ENCODE measurements at places on chromosomes 4 and X. TPM values are rescaled to one million over a fixed set of nuclear protein-coding genes. Genes with fewer than 3 reads are reported as not detected.

DNA sequence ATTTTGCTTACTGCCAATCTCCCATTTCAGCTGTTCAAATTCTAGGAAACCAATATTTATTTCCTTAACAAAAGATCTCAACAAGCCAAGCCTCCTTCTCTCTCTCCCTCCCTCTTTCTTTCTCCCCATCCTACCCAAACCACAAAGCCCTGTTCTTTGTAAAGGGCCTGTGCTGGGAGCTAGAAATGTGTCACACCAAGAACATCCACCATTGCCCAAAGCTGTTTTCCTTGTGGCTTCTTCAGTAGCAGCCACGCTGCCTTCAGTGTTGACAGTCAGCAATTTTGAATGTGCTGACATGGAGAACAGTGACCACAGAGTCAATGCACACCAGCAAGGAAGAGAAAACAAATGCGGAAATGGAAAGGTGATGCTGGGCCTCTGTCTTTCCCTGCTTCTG, 203.0 kb downstream of the MAML3 start:
- DNase-seq, result no peak

GRCh38 chr4:76729980-76730379, 168.0 kb downstream of the SOWAHB start:
- no peak for DNase-seq

GRCh38 chrX:140918398-140919038, 83.9 kb upstream of the SPANXB1 start:
- DNase-seq, result no peak

Gene F11
- not detected for total RNA-seq

- no peak for DNase-seq
Observed at GRCh38 chr4:138832563-138832962, 183.0 kb upstream of the NOCT start.

DNA sequence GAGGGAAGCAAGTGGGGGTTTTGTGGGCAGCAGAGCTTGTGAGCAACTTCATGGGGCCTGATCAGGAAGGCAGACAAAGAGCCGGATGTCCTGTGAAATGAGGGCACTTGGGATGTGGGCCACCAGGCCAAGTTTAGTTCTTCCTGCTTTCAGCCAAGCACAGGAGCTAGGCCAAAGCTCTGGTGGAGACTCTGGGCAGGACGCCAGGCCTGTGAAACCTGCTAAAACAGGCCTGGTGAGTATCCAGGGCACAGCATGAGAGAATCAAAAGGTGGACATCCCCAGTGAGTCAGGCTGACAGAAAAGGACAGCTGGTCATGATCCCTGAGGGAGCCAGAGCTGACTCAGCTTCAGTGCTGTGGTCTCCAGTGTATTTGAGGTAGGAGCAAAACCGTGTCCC, 95.7 kb downstream of the NPNT start:
- DNase-seq, result no peak

GRCh38 chr4:108311313-108311712, 142.6 kb upstream of the LEF1 start:
- DNase-seq, result peak; percentile 3

Gene CCDC149
- total RNA-seq, result 37.7 TPM

DNA sequence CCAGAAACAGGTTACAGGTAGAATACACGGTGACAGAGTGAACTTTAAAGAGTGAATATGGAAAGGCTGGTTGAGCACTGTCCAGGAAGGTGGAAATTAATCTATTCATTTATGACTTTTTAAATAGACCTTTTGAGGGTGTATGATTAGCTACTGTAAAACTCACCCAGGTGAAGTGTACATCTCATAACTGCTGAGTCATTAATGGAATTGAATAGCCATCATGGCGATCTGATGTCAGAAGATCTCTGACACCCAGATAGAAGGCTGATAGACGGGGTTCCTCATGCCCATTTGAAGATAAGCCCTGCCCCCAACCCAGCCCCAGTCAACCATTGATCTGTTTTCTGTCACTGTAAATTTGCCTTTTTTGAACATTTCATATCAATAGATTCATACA, 84.0 kb downstream of the PRSS12 start:
- no peak for DNase-seq

GRCh38 chr4:76990288-76991080, 40.9 kb downstream of the SEPTIN11 start:
- no peak for DNase-seq

DNA sequence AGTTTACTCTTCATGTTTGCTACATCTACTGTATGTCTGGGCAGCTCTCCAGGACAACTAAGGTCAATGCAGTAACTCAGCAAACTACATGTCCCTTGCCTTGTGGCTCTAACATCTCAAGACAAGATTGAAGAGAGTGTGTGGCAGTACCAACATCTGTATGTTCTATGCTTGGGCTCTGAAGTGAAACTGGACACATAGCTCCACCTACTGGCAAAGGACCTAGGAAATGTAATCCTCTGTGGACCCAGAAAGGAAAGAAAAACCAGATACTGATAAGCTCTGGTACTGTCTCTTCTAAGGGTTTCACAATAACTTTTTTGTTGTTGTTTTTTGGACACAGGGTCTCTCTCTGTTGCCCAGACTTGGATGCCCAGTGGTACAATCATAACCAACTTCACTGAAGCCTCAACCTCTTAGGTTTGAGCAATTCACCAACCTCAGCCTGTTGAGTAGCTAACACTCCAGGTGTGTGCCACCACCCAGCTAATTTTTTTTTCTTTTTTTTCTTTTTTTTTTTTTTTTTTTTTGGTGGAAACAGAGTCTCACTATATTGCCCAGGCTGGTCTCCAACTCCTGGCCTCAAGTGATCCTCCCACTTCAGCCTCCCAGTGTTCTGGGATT, 64.1 kb downstream of the QDPR start:
- no peak for DNase-seq

All from esophagus muscularis mucosa (tissue), 4 donors.